Right ventricle myocardium inferior (tissue), 1 donor: ENCODE measurements at places on chromosomes 2 and 18. TPM values are rescaled to one million over a fixed set of nuclear protein-coding genes. Genes with fewer than 3 reads are reported as not detected.

COL6A3 gene
- 84.5 TPM for total RNA-seq

GRCh38 chr2:128374711-128375413, 56.2 kb upstream of the HS6ST1 start:
- no peak for DNase-seq

- DNase-seq = no peak
These were observed 6.2 kb upstream of the DNAJB2 start for GRCh38 chr2:219272995-219273394.

DNA sequence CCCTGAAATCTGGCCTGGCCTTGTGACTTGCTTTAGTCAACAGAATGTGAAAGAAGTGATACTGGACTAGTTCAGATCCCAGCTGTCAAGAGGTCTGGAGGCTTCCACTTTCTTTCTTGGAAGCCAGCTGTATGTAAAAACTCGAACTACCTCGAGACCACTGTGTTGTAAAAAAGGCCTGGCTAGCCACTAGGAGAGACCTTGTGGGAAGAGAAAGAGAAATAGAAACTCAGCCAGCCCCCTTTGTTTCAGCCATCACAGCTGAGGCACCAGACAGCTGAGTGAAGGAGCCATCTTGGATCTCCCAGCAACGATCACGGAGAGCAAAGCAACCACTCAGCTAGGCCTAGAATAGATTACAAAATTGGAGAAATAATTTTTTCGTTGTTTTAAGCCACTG, 324.9 kb upstream of the TCF4 start:
- DNase-seq = no peak

GRCh38 chr18:3151399-3152264, 68.1 kb downstream of the MYOM1 start:
- DNase-seq = no peak

- no peak for DNase-seq
These were observed 23.4 kb downstream of the HNRNPA3 start for GRCh38 chr2:177235855-177236437.

- no peak for DNase-seq
These were observed 229.0 kb upstream of the ZNF804A start for GRCh38 chr2:184369307-184369706.

GRCh38 chr2:12052796-12053195, 306.4 kb downstream of the LPIN1 start:
- no peak for DNase-seq

DNA sequence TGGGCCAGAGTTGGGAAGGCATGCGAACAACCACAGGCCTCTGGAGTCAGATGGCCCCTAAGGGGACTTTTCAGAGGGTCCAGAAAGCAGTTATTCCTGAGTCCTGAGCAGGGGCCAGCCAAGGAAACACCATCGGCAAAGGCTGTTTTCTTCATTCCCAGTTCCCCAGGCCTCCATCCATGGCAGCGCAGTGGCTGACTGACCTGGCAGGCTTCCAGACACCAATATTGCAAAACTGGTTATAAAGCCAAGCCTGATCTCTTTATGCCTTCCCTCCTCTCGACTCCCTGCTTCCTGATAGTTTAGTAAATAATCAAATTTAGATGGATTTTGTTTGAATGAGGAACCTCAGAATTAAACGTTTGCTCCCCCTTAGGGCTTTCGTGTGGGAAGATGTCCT, 133.4 kb upstream of the ITGA6 start:
- DNase-seq = no peak

GRCh38 chr2:150679456-150680120, 192.1 kb upstream of the RND3 start:
- no peak for DNase-seq

GRCh38 chr18:38466426-38466825, 900.8 kb upstream of the CELF4 start:
- DNase-seq = no peak

- no peak for DNase-seq
These were observed 826 bp downstream of the KCNE4 start for GRCh38 chr2:223052548-223053483.

INHBB gene
- 7.1 TPM for total RNA-seq

DNA sequence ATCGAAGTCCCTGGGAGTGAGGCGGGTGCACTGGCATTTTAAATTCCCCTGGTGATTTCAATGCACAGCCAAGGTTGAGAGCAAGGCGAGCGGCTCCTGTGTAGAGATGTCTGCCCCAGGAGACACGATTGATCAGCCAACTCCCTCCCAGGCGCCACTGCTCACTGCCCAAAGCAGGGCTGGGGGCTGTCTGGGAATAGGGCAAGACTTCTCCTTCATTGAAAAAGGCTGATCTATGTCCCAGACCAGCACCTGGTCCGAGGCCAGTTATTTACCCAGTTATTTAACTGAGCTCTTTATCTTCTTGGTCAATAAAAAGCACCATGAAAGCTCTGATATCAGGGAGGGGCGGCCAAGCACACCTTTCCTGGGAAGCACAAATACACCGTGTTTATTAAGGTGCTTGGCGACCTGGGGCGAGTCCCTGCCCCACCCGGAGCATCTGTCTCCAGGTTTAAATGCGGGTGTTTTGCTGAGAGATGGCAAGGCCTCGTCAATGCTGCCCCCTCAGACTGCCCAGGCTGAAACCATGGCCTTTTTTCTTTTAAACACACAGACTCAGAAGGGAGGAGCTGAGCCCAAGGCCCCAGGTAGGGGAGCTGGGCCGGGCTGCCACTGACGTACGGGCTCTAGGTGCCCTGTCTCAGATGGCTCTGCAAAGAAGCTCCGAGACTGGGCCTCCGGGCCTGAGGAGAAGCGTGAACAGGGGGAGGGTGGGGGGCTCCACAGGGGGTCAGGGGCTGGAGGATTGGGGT, 73.9 kb upstream of the HPCAL1 start:
- no peak for DNase-seq

PIEZO2 gene
- total RNA-seq = 0.11 TPM

SF3B1 gene
- 126 TPM for total RNA-seq

RAMP1 gene
- total RNA-seq = 139 TPM

DNA sequence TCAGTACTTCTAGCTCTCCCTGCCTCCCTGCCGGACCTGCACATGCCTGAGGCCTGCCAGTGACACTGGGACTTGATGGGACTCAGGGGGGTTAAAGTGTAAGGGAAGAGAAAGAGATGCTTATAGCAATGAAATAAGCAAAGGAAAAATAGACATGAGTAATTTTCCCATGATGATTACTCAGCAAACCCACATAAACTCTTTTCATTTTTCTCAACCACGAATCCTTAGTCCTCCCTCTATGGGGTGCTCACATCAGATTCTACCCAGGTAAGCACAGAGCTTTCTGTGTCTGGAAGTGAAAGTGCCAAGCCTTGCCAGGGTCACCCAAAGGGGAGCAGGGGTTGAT, 44.8 kb upstream of the ANKRD62 start:
- DNase-seq = no peak

GAL3ST2 gene
- total RNA-seq = not detected

DNA sequence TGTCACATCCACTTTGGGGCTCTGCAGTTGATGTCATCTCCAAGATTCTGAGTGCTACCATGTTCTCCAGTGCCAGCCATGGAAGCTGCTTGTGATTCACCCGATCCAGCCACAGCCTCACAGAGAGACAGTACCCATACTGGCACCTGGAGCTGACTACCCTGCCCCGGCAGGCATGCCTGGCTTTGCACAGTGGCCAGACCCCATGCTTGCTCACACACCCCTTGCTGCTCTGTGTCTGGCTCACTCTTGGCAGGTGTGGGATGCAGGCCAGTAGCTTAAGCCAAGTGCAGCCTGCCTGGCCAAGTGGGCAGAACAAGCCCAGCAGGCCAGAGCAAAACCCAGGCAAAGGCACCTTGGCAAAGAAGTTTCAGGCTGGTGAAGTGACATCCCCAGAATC, 828.4 kb upstream of the VRK2 start:
- DNase-seq = peak; percentile 73

DNA sequence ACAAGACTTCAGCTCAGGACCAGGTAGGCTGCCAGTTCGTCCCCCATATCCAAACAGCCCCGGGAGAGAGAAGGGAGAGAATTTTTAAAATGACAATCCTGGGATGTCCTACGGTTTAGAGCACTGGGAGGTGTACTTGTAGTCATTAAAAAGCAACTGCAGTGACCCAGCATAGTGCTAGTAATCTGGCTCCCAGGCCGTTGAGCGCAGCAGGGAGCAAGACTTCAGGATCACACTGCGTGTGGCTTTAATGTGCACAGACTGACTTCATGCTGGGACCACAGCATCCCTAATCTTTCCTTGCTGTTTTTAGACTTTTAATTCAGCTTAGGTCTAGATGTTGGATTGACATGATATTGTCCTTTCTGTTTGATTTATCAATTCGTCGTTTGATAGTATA, 219.3 kb upstream of the FOSL2 start:
- no peak for DNase-seq

GRCh38 chr2:162126111-162126519, 25.9 kb downstream of the GCG start:
- DNase-seq = no peak

DNA sequence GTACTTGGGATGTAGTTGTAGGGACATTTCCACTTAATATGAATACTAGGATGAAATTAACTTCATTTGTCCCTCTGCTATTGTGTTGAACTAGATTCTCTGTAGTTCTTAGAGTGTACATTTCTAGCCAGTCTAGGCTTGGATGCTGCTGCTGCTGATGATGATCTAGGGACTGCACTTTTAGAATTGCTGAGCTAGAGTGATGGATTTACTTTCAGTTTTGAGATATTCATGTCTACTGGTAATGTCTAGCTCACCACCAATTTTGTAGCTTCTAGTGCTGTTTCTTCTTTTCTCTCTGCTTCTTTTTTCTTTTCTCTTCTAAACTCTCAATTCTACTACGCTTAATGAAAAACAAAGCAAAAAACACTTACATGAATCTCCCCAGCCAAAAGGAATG, 49.4 kb downstream of the MRPS9 start:
- no peak for DNase-seq

AQP12B gene
- total RNA-seq = not detected

- no peak for DNase-seq
These were observed 373.5 kb downstream of the EN1 start for GRCh38 chr2:118473846-118474540.

DNA sequence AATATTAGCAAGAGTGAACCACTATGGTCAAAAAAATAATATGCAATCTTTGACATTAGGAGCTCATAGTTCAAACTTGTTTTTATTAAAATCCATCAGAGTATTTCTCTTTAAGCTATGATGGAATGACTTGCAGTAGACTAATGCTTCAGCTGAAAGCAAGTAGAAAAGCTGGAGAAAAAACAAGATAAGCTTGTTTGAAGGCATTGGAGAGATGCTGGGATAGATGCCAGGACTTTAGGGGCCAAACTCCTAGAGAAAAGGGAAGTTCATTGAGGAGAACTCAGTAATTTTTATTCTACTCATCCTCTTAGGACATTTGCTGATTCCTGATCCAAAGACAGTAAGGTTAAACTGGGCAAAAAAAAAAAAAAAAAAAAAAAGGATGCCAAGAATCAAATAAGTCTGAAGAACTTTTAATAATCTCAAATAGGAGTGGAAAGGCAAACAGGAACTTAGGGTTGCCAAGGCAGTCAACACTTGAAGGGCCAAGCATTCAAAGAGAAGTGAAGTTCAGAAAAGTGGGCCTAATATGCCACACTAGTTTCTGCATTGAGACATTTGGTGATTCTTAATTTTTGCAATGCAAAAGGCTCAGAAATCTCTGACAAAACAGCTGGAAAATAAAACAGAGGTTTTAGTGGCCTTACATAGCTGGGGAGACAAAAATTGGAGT, 19.7 kb upstream of the AFF3 start:
- no peak for DNase-seq

EFR3B gene
- 4.1 TPM for total RNA-seq

DNA sequence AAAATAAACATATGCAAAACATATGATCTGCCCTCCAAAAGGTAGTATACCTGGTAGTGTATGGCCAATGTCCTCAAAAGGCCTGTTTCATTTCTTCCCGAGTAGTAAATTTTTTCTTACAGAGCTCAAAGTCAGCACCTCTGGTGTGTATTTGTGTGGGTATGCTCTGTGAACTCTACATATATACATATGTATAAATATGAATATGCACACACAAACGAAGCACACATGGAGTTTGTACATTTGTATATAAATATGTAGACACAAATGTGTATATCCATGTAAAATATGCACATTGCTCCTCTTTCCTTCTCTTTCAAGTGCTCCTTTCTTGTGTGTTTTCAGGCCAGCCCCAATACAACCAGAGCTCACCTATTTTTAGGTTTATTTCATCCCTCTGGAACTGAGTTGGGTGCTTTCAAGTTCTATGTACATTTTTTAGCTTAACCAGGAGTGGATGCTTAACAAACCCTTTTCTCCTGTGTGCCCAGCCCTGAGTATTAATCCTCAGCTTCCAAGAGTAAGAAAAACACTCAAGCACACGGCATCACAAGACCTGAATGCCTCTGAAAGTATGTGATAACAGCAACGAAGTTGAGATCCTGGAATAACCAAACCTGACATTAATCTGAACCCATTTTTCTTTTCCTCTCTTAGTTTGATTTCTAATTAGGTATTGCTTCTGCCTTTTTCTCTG, 12.2 kb upstream of the GALNT5 start:
- no peak for DNase-seq

DNA sequence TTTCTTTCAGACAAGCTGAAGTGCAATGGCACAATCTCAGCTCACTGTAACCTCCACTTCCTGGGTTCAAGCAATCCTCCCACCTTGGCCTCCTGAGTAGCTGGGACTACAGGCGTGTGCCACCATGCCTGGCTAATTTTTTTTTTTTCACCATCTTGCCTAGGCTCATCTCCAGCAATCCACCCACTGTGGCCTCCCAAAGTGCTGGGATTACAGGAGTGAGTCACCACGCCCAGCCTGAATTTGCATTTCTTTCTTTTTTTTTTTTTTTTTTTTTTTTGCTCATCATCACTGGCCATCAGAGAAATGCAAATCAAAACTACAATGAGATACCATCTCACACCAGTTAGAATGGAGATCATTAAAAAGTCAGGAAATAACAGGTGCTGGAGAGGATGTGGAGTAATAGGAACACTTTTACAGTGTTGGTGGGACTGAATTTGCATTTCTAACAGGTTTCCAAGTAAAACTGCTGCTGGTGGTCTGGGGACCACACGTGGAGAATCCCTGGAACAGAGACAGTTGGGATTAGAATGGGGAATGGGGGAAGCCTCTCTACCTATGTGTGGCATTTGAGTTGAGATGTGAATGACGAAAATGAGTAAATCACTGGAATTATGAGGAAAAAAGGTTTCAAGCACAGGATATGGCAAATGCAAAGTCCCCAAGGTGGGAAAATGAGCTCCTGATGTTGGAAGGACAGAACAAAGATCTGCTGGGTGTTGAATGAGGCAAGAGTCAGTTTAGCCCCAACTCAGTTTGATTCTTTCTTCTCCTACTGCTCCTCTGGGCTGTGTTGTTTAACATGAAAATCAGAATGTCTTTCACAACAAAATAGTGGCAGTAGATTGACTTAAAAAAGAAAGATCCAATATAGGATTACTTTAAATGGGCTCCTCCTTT, 88.8 kb upstream of the MAP4K4 start:
- no peak for DNase-seq

NGEF gene
- total RNA-seq = 0.51 TPM

CDKL4 gene
- 0.22 TPM for total RNA-seq

- no peak for DNase-seq
These were observed 188.6 kb downstream of the MYCN start for GRCh38 chr2:16128746-16129610.

SLC8A1 gene
- total RNA-seq = 999 TPM
